ENCODE measurements at places on chromosomes 6 and 20. TPM values are rescaled to one million over a fixed set of nuclear protein-coding genes. Genes with fewer than 3 reads are reported as not detected.

- no peak overlapping the region for H3K4me3 ChIP-seq
- H3K4me1 ChIP-seq = peaks cover 6% of the 10 kb centered on the region
- no peaks in the 10 kb centered on the region for H3K36me3 ChIP-seq
- no peak for DNase-seq
These were observed 38.8 kb downstream of the SUMO4 start for GRCh38 chr6:149438855-149439254.

DNA sequence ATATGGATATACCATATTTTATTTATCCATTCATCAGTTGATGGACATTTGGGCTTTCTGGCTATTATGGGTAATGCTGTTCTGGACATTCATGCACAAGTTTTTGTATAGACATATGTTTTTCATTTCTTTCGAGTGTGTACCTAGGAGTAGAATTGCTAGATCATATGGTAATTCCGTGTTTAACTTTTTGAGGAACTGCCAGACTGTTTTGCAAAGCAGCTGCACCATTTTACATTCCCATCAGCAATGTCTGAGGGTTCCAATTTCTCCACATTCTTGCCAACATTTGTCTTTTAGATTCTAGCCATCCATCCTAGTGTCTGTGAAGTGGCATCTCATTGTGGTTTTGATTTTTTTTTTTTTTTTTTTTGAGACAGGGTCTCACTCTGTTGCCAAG lies 20.8 kb downstream of the SRC start:
- H3K4me1 ChIP-seq = no peaks in the 10 kb centered on the region
- H3K27ac ChIP-seq = no peak overlapping the region
- no peaks in the 10 kb centered on the region for H3K36me3 ChIP-seq
- no peaks in the 10 kb centered on the region for H3K27me3 ChIP-seq
- no peak overlapping the region for H3K4me3 ChIP-seq

YTHDF1 gene
- total RNA-seq = 16.5 TPM

HEY2 gene
- 1.7 TPM for total RNA-seq

GRCh38 chr6:37588735-37589108 lies 89.0 kb upstream of the CCDC167 start:
- no peak for DNase-seq
- H3K36me3 ChIP-seq = no peaks in the 10 kb centered on the region
- no peak overlapping the region for H3K4me3 ChIP-seq
- no peaks in the 10 kb centered on the region for H3K4me1 ChIP-seq

DNA sequence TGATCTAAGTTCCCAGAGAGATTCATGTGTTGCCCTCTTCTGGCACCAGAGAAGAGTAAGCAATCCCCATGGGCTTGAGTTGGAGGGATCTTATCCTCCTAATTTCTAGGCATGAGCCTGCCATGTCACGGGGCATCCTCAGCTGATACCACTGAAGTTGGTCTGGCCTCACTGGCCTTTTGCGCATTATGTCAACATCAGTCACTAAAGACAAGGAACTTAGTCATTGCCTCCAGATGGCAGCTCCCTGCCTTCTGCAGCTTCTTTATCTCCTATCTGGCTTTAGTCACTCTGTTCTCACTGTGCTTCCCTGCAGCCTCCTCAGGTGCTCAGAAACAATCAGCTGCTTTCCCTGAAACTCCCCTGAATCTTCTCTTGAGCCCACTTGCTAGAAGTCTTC lies 312.2 kb downstream of the ADGRG6 start:
- no peak overlapping the region for H3K27ac ChIP-seq
- no peaks in the 10 kb centered on the region for H3K27me3 ChIP-seq
- no peaks in the 10 kb centered on the region for H3K36me3 ChIP-seq
- no peaks in the 10 kb centered on the region for H3K4me1 ChIP-seq

GRCh38 chr6:30259140-30260035 lies 46.2 kb upstream of the TRIM26 start:
- no peak overlapping the region for H3K27ac ChIP-seq
- peak overlapping the region; percentile 73 for H3K4me3 ChIP-seq
- H3K36me3 ChIP-seq = no peaks in the 10 kb centered on the region
- no peaks in the 10 kb centered on the region for H3K4me1 ChIP-seq
- DNase-seq = peak; percentile 78

DNA sequence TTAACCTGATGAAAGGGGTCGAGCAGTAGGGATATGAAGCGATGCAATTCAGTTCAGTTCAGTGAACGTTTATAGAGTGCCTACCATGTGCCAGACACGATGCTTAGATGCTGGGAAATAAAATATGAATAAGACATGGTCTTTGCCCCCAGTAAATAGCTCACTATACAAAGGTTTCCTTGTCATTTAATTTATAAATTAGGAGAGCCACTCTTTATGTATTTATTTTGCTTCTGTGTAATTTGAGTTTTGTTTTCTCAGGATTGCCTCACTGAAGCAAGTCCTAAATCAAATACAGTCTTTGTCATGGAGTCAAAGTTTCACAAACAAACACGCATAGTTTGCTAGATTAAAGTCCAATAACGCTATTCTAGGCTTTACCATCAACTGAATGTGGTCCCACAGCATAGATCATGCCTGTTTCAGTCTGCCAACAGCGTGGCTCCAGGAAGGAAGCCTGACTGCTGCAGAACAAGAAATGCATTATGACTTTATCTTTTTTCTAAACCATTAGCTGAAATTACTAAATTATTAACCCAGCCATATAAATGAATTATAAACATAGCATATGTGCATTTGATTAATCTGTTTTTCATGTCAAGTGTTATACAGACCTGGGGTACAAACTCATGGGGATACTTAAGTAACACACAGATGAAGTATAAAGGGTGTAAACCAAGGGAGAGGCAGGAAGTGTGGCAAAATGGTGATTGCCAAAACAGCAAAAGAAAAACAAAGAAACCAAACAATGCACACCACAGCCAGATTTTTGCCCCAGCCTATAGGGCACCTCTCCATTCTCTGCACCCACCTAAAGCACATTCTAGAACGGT lies 29.8 kb upstream of the CCN2 start:
- H3K4me3 ChIP-seq = no peak overlapping the region
- no peaks in the 10 kb centered on the region for H3K36me3 ChIP-seq
- peaks cover 9% of the 10 kb centered on the region for H3K4me1 ChIP-seq
- DNase-seq = no peak

DNA sequence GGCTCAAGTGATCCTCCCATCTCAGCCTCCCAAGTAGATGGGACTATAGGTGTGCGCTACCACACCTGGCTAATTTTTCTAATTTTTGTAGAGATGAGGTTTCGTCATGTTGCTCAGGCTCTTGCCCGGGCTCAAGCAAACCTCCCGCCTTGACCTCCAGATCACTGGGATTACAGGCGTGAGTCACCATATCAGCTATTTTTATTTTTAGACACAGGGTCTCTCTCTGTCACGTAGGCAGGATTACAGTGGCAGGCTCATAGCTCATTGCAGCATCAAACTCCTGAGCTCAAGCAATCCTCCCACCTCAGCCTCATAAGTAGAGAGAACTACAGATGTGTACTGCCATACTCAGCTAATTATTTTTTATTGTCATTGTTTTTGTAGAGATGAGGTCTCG lies 41.7 kb downstream of the SLC23A2 start:
- no peak overlapping the region for H3K4me3 ChIP-seq
- H3K27me3 ChIP-seq = no peaks in the 10 kb centered on the region
- H3K4me1 ChIP-seq = no peaks in the 10 kb centered on the region
- H3K36me3 ChIP-seq = no peaks in the 10 kb centered on the region

DEFB132 gene
- total RNA-seq = not detected

SLC2A10 gene
- total RNA-seq = 14.3 TPM

CDK5RAP1 gene
- 8.1 TPM for total RNA-seq

- H3K27me3 ChIP-seq = no peaks in the 10 kb centered on the region
- H3K4me3 ChIP-seq = no peak overlapping the region
- H3K27ac ChIP-seq = no peak overlapping the region
- peaks cover 4% of the 10 kb centered on the region for H3K4me1 ChIP-seq
- no peaks in the 10 kb centered on the region for H3K36me3 ChIP-seq
These were observed 22.9 kb upstream of the JAG1 start for GRCh38 chr20:10696650-10697049.

SEMG1 gene
- not detected for total RNA-seq

- no peaks in the 10 kb centered on the region for H3K27me3 ChIP-seq
- H3K4me1 ChIP-seq = peaks cover 30% of the 10 kb centered on the region
- peaks cover 4% of the 10 kb centered on the region for H3K36me3 ChIP-seq
- no peak overlapping the region for H3K4me3 ChIP-seq
- peak overlapping the region; percentile 4 for H3K27ac ChIP-seq
- no peak for DNase-seq
These were observed 8.3 kb downstream of the IFNGR1 start for GRCh38 chr6:137210903-137211302.

CST1 gene
- not detected for total RNA-seq

- no peak overlapping the region for H3K27ac ChIP-seq
- no peak overlapping the region for H3K4me3 ChIP-seq
- H3K27me3 ChIP-seq = no peaks in the 10 kb centered on the region
These were observed 528.7 kb upstream of the SOX4 start for GRCh38 chr6:21064756-21065340.

HUS1B gene
- 0.59 TPM for total RNA-seq

NKX2-4 gene
- not detected for total RNA-seq

Measured in pancreas (tissue), 10 donors.